ENCODE measurements at places on chromosomes 6 and 20.

DNA sequence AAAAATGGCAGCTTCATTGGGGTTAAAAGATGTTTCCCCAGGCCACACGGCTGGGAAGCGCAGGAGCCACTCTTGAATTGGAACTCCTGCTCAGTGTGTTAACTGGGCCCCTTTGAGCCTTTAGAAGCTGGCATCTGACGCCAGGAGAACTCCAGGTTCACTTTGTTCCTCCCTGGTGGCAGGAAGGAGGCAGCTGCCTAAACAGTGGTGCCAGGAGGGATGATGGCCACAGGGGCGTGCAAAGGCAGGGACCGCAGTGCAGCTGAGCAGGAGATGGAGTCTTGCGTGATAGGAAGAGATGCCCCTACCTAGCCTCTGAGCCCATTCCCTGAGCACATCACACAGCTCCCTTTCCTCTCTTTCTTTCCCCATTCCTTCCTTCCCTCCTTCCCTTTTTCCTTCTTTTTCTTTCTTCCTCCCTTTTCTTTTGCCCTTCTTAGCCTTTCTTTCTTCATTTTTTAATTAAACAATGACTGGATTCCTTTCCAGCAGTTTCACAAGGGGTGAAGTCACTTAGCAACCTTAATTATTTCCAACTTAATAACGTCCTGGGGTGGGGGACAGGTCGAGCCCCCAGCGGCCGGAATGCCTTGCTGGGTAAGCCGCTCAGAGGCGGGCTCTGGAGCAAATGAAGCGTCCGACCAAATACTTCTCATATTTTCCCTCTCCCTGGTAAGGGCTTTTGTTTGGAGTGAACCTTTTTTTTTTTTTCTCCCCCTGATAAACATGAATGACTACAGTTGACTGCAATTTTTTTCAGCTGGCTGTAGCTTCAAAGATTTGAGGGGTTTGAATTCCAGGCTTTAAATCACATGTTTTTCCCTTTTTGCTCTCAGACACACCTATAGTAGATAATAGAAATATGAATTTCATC is 20.8 kb upstream of the BMP7 start:
- DNase-seq: no peak

GRCh38 chr20:41181567-41181966 is 44.2 kb downstream of the PLCG1 start:
- no peak for DNase-seq

DNA sequence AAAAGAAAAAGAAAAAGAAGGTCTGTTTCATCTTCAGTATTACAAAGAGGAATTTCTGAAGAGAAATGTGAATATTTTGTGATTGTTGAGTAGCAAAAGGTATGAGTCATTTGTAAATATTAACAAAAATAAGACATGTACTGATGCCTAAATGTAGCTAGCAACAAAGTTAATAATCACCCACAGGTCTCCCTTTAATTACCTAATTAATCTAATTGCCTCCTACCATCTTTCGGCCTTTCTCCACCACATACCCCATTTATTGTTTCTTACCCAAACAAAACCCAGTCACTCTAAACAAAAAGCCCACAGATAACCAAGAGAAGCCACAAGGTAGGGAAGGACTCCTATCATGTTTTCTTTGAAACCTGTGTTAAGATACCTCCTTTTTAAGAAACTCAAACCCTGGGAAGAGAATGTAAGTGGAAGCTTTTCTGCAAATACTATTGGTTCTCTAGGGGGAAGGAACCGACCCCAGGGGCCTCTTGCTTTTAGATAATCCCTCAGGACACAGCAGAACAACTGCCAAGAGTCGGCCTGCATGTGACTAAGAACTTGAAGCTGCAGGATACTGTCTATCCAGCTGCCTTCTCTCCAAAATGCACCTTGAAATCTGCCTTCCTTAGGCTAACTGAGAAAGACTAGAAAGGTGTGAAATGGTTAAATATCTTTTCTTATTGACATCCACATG is 16.1 kb upstream of the STK38 start:
- DNase-seq: no peak

GRCh38 chr6:13422681-13423221 is 64.6 kb downstream of the GFOD1 start:
- DNase-seq: no peak

- DNase-seq: no peak
Observed at GRCh38 chr6:2984738-2985406, 13.5 kb upstream of the SERPINB6 start.

DNA sequence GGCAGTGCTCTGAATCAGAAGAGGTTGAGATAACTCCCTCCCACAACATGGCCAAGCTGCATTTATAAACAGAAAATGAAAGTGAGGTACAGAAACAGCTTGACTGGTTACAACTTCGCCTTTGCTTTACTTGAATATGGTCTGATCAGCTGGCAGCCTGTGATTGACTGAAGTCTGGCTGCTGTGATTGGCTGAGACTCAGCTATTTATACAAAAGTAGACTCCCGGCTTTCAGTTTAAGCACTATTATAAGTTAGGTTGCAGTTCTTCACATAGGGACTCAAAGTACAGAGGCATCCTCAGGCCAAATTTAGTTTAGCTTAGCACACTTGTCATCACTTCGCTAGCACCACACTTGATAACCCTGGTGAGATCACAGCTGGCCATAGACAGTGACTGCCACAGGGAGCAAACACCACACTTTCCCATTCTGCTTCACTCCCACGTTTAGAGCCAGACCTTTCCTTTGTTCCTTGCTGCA is 362.6 kb downstream of the EPM2A start:
- DNase-seq: no peak

DNA sequence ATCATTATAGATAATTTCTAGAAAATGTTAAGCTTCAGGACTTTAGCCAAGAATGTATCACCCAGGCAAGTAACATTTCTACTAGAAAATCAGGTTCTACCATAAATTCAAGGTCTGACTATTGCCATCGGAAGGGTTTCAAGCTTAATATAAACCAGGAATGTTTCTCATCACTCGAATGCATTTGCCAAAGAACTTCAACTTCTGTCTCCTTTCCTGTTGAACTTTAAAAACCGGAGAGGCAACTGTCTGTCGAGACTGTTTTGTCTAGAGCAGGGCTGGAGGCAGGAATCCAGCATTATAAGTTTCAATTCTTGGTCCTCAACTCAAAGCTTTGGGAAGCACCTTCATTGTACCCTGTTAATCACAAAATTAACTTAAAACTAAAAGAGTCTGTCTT is 264.7 kb downstream of the ZNF217 start:
- DNase-seq: no peak

DNA sequence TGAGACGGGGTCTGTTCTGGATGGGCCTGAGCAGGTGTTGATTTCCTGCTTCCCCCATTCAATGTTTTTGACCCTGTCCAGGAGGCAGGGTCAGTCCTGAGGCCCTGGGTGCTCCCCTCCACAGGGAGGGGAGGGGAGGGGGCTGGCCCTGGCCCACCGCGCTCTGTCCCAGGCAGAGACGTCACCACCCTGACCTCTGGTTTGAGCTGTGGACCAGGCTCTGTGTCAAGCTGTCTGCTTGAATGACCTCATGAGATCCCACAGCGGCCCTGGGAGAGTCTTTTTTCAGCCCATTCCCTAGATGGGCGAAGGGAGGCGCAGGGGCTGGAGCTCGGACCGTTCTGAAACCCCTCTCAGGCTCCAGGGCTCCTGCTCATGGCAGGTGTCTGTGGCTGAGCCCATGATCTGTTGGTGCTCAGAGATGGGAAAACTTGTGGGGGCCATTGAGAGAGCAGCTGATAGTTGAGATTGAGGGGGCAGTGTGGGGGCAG is 8.9 kb upstream of the LKAAEAR1 start:
- no peak for DNase-seq

DNA sequence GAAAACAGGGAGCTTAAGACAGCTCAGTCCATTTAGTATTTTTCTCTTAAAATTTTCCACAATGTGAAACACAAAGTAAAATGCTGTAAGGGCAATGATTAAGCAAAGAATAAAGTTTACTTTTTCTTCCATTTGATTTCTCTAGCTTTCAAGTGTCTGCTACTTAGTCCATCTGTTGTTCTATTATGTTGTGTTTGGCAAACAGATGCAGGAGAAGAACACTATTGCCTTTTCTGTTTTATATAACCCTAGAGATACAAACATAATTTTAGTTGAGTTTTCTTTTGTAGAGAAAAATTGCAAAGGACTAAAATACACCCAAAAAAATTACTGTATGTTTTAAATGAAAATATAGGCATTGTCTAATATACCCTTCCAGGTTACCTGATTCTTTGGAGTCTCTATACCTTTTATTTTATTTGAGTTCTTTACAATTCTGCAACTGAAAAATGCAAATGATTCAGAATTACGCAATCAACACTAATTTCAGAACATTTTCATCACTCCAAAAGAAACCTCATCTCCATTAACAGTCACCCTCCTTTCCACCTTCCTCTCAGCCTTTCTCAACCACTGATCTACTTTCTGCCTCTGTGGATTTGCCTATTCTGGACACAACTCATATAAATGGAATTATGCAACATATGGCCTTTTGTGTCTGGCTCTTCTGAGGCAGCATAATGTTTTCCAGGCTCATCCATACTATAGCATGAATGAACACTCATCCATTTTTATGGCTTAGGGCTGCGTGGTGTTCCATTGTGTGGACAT is 96.9 kb downstream of the MKKS start:
- DNase-seq: no peak

- DNase-seq: no peak
Observed at GRCh38 chr20:24651976-24652345, 182.5 kb downstream of the SYNDIG1 start.

GRCh38 chr6:169783971-169784820 is 32.8 kb downstream of the ERMARD start:
- no peak for DNase-seq

DNA sequence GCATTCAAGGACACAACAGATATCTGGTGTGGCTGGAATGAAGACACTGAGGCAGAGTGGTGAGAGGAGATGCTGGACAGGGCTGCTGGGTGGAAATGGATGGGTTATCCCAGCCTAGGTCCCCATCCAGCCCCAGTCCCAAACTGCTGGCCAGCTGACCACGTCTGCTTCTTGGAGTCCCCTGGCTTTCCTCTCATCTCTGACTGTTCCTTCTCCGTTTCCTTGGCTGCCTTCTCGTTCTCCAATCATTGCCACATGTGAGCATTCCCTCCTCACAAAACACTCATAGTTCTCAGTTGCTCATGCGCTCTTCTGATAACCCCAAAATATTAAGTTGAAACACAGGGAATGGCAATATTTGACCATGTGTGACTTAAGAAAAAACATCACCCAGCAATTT is 31.5 kb downstream of the MAFB start:
- DNase-seq: no peak

- no peak for DNase-seq
Observed at GRCh38 chr20:38839563-38839962, 34.1 kb downstream of the PPP1R16B start.

GRCh38 chr20:48489656-48490055 is 338.1 kb downstream of the PREX1 start:
- no peak for DNase-seq

All from stimulated activated CD4-positive, alpha-beta T cell treated with anti-CD3 and anti-CD28 coated beads, TNF-alpha, amount 100 ng/mL, for 48 hours (primary cell).